DND-41 (cell line): ENCODE measurements at places on chromosomes 5 and 9.

- no peak for DNase-seq
These were observed 25.9 kb downstream of the CD14 start for GRCh38 chr5:140607031-140607430.

DNA sequence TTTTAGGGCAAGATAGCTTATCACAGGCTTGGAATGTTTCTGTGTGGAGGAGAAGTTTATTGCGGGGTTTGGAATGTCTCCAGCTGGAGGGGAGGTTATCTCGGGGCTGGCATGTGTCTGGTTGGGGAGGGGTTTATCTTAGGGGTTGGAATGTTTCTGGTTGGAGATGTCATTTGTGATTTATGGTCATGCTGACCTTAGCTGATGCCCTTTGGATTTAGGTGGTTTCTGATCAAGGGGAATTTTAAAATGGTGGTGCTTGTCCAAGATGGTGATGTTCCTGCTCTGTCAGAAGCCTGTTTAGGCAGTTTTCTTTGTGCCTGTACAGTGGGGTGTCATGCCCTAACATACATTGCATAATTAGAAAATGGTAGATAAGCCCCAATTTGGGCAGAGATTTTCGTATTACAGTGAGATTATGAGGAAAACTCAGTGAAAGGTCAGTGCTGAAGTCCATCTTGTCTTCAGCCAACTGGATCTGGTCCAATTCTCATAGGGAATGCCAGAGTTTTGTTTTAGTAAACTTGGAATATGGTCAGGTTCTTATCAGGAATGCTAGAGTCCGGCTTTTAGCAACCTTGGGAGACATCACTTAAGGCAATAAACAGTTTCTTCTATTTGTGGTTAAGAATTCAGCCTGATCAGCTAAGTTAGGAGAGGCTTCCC is 14.3 kb downstream of the CDK20 start:
- no peak for DNase-seq

DNA sequence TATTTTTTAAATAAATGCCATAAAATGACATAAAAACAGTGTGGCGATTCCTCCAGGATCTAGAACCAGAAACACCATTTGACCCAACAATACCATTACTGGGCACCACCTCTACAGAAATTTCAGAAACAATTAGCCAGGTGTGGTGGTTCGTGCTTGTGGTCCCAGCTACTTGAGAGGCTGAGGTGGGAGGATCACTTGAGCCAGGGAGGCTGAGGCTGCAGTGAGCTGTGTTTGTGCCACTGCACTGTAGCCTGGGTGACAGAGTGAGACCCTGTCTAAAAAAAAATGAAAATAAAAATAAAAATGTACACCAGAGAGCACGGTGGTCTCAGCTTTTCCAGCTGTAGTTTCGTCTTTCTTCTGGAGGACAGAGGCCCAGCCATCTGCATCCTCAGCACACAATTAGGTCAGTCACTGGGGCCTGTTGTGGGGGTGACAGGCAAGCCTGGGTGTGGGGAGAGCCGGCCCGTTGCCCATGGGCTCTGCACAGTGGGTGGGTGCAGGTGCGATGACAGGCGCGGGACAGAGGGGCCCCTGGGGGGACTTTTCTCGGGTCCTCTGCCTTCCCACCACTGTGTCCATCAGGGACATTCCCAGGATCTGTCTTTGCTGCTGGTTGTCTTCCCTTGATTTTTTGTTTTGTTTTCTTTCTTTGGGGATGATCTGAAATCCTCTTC is 9.8 kb downstream of the COL5A1 start:
- DNase-seq: no peak

GRCh38 chr9:84858364-84858763 is 188.8 kb downstream of the NTRK2 start:
- no peak for DNase-seq

DNA sequence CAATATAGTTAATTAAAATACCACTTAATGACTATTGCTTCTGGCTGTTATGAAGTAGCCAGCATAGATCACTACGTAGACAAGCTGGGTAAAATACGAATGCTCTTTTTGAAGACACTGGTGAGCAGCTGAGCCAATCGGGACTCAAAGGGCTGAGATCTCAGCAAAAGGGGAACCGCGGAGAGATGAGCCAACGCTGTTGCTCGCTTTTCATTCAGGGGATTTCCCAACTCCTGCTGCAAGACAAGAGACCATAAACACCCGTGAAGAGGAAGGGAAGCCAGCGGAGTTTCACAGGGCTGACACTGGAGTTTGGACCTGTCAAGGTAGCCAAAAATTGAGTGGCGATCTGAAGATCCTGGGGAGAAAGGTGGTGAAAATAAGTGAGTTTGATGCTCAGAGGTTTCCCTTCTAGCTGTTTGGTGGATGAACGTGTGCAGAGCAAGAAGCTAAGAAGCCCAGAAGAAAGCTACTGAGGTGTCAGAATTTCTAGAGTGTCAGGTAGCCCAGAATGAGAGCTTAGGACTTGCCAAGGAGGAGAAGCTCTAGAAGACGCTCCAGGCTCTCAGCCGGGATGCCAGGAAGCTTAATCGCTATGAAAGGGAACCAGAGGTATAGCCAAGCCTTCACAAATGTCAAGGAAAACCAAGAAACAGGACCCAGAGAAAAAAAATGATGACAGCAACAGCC is 79.6 kb upstream of the RNU6ATAC start:
- no peak for DNase-seq

DNA sequence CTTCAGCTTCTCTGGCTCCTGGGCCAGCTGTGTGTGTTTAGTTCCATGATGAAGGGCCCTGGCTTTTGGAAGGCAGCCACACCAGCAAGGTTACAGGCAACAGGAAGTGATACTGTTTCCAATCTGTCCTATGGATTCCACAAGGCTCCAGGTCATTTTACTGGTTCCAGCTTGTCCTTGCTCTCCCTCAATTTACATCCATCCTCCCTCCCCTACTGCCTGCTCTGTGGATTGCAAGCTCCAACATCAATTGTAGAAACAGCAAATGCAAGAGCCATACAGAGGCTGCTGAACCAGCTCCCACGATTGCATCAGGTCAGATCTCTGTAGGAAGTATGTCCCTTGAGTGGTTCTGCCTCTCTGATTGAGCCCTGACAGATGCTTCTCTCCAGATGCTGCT is 409.8 kb downstream of the NTRK2 start:
- no peak for DNase-seq

DNA sequence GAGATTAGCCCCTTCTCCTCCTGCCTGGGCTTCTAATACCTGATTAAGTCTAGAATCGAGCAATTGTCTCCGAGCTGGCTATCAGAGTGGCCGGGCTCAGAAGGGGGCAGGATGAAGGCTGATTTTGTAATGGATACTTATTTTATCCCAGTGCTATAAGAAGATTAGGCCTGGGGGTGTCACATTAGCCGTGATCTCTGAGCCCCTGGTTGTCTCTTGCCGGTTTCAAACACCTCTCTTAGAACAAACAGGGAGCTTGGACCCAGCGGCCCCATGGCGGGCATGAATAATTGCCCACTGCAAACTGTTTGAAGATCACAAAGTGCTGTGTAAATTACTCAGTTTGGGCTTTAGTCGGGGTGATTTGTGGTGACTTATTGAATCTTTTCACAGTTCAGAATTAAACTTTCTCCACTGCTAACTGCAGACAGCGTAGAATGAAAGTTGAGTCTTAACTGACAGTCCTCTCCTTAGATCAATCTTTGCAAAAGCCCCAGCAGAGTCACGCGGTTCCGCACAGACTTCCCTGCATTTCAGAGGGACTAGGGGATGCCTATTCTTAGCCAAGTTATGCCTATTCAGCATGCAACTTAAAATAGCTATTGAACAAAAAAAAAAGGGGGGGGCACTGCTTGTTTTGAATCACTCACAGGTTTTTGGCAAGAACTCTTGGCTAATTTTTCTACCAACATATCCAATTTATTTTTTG is 200.6 kb upstream of the IRX1 start:
- DNase-seq: no peak

GRCh38 chr5:148585988-148586387 is 68.3 kb downstream of the HTR4 start:
- DNase-seq: no peak
